Karpas-422 (cell line): ENCODE measurements at places on chromosomes 4 and X.

DNA sequence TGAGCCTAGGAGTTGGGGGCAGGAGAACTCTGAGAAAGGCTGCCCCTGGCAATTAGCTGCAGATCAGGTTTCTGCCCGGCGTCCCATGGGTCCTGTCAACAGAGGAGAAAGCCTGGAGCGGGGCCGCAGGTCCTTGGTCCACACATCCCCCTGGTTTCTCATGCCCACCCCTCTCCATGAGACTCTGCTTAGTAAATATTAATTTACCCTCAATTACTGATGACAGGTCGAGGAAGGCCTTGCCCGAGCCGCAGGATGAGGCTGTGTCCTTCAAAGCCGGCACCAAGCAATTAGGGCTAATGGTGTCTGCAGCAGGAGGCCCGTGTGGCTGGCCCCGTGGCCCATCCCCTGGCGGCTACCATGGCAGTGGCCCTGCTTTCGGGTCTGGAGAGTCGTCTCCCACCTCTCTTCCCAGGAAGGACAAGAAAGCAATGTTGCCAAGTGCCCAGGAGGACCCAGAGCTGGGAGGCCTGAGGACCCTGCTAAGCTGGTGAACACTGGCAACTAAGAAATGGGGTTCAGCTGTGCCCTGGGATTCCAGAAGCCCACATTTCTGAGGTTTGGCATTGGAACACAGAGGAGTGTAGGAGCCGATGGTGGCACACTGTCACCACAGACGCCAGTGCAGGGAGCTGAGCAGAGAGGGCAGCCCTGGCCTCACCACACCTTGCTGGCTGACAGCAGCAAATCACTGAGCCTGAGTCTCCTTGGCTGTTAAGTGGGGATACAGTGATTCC, 114.6 kb downstream of the CPZ start:
- no peak for DNase-seq

DNA sequence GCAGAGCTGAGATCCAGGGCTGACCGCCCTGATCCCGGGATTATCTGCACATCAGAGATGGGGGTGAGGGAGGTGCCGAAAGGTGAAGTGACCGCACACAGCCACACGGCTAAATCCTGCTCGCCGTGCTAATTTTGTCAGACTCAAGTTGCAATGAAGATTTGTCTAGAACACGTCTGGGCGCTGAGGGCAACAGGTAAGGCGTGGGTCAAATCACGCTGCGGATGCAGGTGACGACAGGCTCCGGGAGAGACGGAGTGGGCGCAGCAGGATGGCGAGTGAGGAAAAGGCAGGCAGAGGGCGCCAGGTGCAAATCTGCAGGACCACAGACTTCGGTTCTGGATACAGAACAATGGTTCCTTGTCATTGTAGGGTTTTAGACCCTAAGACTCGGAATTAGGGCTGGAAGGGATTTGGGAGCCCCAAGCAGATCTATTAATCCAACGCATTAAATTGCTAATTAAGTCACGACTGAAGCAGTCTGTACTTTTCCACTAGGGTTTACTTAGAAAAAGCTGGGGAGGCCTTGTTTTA, 1.9 kb upstream of the TBC1D14 start:
- DNase-seq = no peak

GRCh38 chr4:113636877-113637276, 124.7 kb downstream of the CAMK2D start:
- DNase-seq = peak; percentile 90

- DNase-seq = no peak
Measured at GRCh38 chr4:2930758-2931511, 32.3 kb downstream of the NOP14 start.

GRCh38 chrX:154457491-154458115, 478 bp upstream of the PLXNA3 start:
- peak; percentile 74 for DNase-seq
